ENCODE measurements at places on chromosomes 3 and 15.

DNA sequence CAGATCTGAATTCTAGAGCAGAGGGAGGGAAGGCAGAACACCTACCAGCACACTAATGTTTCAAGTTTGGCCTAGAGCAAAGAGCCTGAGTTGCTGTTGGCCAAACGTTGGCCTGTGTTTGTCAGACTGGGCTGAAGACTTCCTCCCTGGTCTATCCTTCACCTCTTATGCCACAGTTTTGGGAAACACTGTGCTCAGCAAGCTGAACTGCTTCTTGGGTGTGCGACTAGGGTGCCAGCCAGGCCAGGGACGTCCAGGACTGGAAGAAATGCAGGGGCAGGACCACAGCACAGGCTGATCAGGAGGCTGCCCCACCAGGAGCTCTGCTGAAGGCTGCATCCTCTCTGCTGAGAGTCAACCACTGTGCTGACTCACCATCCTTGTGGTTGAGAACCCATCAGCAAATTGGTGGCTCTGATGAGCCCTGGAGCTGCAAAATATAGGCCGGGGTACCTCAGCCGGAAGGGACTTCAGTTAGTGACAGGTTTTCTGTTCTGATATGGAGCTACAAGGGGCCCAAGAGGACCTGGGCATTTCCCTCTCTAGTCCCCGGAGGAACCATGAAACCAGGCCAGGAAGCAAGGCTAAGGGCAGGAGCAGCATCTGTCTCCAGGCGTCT lies 131.6 kb upstream of the RASGRP1 start:
- DNase-seq, result no peak

DNA sequence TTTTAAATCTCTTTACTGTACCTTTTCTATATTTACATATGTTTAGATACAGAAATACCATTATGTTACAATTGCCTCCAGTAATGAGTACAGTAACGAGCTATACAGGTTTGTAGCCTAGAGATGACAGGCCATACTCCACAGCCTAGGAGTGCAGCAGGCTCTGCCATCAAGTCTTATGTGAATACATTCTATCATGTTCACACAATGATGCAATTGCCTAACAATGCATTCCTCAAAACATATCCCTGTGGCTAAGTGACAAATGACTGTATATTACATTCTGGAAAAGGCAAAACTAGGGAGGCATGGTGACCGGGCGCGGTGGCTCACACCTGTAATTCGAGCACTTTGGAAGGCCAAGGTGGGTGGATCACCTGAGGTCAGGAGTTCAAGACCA lies 192.4 kb upstream of the IGF1R start:
- DNase-seq, result no peak

DNA sequence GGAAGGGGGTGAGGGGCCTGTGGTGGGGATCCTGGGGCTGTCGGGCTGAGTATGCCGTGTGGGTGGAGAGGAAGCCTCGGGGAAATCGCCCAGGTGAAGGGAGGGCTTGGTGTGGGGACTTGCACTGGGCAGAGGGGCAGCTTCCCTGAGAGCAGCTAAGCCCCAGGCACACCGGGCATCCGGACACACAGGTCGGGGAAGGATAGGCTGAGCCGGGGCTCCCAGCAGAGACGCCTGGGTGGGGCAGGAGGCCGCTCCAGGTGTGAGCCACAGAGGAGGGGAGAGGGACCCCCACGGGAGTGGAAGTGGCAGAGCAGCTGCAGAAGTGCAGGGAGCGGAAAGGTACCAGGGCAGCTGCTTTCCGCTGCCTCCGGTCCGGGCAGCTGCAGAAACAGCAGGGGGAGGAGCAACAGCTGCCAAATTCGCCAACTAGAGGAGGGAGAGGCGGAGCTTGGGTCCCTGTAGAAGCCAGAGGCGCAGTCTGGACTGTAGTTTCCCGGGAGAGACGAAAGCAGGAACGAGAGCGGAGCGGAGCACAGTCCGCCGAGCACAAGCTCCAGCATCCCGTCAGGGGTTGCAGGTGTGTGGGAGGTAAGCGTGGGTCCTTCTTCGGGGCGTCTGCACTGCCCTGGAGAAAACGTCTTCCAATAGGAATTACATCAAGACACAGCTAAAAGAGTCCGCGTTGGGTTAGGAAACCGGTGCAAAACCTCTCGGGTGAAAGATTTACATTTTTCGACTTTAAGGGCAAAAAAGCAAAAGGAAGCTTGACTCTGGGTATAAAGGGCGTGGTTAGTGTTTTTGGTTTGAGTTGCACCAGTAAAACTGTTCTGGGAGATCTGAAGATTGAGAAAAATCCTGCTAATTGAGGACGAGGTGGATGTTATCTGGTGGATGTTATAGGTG lies at the start of gene SERPINI1:
Gene SERPINI1, plus strand, starts transcription at position 489 of the 906 bp plus-strand sequence. CDS start 53,408 bp downstream, outside the sequence.
- DNase-seq, result peak; percentile 82

GRCh38 chr3:11498646-11499045 lies 145.1 kb downstream of the VGLL4 start:
- no peak for DNase-seq

GRCh38 chr15:85289677-85290365 lies 90.6 kb upstream of the AKAP13 start:
- no peak for DNase-seq

DNA sequence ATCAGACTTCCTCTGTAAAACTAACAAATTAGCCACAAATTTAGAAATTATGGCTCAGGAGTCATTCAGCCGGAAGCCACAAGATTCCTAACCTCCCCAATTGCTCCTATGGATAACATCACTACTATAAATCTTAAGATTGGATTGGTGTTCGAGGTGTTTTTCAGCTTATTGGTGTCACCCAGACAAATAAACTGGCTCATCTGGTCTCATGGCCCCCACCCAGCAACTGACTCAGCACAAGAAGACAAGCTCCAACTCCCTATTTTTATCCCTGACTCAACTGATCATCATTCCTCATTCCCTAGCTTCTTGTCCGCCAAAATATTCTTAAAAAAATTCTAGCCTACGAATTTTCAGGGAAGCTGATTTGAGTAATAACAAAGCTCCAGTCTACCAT lies 135.1 kb upstream of the STRIT1 start:
- DNase-seq, result no peak

DNA sequence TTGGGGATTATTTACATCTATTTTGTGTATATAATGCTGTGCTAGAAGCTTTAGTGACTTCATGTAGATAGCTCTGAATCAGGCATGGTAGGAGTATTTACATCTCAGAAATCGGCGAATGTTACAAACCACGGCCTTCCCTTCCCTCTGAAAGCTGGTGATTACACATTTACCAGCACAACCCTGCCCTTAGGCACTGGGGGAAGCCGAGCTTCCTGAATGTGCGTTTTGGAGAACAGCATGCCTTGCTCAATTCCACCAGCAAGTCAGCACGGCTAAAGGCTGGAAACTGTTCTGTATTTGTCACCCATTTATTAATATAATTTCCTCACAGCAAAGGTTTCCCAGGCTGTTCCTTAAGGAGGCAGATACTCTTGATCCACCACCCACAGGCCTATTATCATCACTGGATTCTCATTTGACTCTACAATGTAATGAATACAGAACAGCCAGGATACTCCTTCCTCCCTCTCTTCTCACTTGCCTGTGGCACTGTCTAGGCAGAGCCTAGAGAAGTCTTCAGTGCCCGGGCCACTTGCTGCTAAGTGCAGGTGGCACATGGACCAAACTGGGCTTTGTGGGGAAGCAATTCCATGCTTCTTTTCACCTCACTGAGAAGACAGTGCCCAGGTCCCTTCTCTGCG lies 55.2 kb upstream of the CACNA2D3 start:
- no peak for DNase-seq

DNA sequence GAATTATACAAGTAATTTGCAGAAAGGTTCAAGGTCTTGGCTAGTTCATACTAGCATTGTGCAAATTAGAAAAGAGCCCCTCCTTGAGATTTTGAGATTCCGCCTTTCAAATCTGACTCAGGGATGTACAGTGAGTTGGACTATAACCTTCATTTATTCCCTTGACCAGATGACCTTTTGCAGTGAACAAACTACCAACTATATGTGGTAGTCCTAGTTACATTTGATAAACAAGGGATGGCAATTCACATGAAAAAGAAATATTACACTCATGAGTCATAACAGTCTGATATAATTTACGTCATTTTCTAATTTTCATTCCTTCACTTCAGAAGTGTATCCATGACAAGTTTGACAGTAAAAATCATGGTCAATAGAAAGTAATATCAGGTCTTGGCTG lies 860.4 kb downstream of the ROBO1 start:
- DNase-seq, result no peak

DNA sequence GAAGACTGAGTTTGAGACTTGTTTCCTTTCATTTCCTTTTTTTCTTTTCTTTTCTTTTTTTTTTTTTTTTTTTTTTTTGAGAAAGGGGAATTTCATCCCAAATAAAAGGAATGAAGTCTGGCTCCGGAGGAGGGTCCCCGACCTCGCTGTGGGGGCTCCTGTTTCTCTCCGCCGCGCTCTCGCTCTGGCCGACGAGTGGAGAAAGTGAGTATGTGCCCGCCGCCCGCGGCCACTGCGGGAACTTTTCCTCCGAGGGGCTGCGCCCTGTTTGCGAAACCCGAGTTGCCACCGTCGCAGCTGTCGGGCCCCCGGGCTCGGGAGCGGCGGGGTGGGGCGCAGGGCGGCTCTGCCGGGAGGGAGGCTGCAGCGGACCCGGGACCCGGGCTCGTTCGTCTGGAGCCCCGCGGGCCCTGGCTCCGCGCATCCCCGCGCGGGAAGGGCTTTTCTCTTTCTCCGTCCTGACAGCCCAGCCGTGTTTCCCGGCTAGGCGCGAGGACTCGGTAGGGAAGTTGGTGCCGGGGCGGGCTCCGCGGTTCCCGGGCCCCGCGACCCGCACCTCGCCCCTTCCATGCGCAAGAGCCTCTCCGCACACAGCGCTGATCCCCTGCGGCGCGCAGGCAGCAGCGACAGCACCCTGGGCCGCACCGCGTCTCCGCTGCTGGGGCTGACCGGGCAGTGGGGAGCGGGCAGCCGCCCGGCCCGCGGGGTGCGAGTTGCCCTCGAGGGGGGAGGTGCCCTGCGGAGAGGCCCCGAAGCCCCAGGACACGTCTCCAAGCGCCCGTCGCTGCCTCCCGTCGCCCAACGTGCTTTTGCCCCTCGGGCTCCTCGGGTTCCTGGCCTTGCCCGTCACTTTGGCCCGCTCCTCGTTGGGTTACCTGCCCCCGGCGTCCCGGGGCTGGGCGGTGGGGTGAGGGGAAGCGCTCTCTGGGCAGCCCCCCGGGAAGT lies 1.4 kb downstream of the IGF1R start:
- DNase-seq, result peak; percentile 28

DNA sequence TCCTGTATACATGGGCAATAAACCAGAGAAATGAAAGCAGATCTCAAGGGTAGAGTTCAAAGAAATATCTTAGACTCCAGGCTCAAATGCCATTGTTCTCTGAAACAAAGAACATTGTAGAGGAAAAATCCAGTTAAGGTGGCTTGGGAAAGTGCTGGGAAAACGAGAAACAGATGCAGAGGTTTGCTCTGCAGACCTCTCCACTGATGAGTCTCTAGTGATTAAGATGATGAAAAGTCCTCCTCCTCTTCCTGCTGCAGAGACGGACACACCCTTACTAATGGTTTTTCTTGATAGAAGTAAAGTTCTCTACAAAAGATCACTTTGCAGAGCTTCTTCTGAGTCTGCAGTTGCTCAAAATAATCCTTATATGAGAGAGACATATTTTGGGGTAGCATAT lies 264.7 kb downstream of the GABRG3 start:
- DNase-seq, result no peak

DNA sequence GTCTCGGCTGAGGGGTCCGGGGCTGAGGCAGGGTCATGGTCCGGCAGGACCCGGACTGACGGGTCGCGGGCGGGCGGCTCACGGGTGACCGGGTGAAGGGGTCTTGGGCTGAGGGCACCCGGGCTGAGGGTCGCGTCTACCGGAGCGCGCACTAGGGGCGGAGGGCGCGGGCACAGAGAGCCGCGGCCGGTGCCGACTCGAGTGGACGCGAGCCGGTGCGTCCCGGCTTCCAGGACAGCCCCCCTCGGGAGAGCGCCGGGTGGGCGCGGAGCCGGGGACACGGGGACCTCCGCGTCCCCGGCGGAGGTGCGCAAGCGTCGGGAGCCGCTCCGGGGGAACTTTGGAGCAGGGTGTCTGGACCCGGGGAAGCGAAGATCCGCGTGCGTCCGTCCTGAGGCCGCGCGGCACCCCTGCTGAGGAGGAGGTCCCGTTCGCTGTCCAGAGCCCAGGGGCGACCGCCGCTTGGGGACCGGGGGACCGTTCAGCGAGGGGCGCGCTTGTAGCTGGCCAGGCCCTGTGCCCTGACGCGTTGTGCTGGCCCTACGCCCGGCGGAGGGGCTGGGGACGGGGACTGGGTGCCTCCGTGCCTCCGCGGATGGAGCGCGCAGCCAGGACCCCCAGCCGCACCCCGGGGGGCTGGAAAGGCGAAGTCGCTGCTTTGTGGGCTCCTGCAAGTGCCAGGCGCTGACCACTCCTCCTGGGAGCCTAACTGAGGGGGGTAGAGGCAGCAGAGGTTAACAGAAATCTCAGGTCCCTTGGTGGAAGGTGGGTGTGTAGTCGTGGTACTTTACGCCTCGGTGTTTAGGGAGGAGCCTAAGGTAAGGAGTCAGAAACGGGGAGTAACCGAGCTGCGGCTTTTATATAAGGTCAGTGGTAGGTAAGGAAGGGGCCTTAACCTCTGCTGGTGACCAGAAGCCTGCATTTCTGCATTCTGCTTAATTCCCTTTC lies at the start of gene PPARG:
Gene PPARG, plus strand, starts transcription at position 889 of the 948 bp plus-strand sequence. CDS start 90,642 bp downstream, outside the sequence.
- DNase-seq, result no peak

- DNase-seq, result no peak
Observed at GRCh38 chr3:139319428-139320402, 24.1 kb upstream of the MRPS22 start.

- DNase-seq, result no peak
Observed at GRCh38 chr3:37124435-37124834, 49.9 kb downstream of the LRRFIP2 start.

- DNase-seq, result no peak
Observed at GRCh38 chr15:67735896-67736295, 89.4 kb upstream of the SKOR1 start.

- DNase-seq, result no peak
Observed at GRCh38 chr3:71387586-71387985, 195.9 kb downstream of the FOXP1 start.

- DNase-seq, result no peak
Observed at GRCh38 chr3:106302451-106303221, 433.8 kb upstream of the CBLB start.

DNA sequence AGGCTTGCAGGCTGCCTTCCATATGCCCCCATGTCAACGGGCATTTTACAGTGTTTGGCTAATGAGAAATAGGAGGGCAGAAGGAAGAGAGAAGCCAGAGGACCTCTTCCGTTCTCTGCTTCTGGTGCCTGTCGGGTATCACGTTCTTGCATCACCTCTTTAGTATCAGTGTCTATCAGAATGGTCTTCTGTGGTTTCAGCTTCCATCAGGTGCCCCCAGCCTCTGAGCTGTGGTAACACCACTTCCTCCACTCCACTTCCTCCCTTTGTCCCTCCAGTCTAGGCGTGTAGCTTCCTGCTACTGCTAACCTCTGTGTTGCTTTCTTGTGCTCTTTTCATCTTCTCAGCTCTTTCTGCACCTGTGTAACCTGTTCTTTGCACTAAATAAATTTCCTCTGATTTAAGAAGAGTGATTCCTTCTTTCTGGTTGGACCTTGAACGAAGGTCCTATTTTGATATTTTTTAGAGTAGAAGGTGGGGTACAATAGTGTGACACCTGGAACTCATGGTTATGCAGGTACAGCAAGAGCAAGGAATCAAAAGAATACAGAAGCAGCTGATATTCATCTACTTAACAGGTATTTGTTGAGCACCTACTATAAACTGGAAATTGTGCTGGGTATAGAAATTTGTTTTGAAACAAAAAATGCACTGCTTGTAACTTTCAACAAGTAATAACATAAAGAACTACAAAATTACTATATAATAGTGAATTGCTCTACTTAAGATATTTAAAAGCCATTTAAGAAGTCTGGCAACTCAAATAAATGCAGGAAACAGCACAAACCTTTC lies 27.4 kb upstream of the FOXB1 start:
- DNase-seq, result peak; percentile 39

GRCh38 chr3:140748903-140749302 lies 71.0 kb downstream of the TRIM42 start:
- no peak for DNase-seq
